ENCODE measurements at places on chromosomes 12 and 14.

DNA sequence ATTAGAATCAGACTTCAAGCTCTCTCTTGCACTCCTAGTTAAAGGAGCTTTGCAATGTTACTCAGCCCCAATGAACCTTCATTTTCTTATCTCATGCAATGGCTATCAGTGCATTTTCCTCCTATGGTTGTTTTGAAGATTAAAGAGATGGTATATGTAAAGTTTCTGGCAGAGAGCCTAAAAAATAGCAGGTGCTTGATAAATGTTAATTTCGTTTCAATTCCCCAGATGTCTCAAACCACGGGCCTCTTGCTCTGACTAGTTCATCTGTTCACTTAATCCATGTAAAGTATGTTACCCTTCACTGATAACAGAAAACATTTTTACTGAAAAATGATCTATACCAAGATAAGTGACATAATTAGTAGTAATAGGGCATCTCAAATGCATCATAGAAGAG, 735.4 kb upstream of the USP15 start:
- DNase-seq: no peak

DNA sequence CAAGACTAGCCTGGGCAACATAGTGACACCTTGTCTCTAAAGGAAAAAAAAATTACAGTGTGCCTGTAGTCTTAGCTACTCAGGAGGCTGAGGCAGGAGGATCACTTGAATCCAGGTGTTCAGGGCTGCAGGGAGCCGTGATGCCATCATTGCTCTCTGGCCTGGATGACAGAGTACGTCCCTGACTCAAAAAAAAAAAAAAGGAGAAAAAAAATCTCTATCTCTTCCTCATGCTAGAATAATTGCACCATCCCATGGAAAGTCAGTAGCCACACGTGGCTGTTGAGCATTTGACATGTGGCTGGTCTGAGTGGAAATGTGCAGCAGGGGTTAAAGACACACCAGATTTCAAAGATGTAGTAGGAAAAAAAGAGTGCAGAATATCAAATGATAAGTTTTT, 3.8 kb downstream of the RILPL1 start:
- DNase-seq: no peak

DNA sequence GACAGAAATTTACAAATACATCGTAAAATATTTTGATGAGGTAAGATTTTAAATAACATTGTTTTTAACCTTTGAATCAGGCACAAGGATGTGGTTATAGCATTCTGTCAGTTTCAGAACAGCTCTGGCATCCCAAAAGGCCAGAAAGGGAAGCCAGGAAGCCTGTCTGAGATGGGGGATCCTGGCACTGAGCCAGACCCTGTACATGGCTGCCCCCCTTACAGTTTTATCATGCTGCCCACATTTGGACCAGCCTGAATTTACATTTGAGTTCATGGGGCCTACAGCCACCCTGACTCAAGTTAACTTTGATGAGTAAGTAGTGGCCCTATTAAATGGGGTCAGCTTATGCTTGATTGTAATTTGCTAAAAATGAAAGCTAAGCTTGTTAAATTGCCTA, 155.6 kb downstream of the PLXNC1 start:
- no peak for DNase-seq

- DNase-seq: no peak
Measured at GRCh38 chr14:76778546-76779215, 17.4 kb downstream of the VASH1 start.

- DNase-seq: no peak
Measured at GRCh38 chr14:82366803-82367202, 833.1 kb upstream of the SEL1L start.

- DNase-seq: no peak
Measured at GRCh38 chr12:12079291-12079690, 8.6 kb downstream of the BCL2L14 start.

DNA sequence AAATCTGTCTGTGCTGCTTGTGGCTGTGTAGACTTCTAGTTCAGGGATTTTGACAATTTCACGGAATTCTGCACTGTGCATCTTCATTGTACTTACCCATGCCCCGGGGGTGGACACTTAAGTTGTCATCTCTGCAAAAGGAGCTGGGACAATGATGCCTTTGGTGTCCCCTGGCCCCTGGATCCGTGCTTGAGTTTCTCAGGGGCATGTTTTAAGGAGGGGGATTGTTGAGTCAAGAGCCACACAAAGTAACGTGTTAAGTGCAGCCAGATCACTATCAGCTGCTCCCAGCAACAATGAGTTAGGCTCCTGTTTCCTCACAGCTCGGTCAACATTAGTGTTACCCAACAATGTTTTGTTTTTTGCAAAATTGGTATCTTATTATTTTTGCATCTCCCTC, 305.0 kb upstream of the DIO3 start:
- DNase-seq: no peak

DNA sequence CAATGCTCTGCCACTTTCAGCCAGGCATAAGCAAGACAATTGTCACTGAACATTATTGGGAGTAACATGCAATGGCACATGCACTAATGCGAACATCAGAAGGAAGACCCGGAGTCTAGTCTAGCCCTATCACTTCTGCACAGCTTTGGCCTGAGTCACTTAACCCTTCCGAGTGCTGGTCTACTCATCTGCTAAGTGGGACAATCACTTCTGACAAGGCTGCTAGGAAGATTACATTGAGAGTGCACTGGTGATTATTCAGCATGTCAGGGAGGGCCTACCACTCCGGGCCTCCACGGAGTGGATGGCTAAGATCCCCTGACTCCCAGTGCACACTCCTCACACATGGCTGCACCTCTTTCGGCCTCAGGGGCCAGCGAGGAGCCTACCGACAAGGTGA, 240.9 kb downstream of the DPF3 start:
- DNase-seq: no peak

GRCh38 chr12:79020106-79020505, 155.5 kb downstream of the SYT1 start:
- DNase-seq: no peak

DNA sequence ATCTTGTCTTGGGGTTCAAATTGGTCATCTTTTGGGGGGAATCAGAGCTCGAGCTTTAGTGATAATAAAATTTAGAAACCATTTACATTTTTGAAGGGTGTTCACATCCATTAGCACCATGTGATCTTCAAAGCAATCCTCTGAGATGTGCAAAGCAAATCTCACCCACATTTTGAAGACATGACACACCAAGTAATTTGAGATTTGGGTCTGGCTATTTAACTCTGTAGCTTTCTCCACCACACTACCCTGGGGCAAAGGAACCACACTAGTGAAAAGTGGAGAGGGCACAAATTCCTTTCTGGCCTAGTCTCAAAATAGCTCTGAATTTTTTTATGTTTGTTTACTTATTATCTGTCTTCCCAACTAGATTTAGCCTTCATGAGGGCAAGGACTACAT, 46.6 kb upstream of the TMEM233 start:
- DNase-seq: no peak

DNA sequence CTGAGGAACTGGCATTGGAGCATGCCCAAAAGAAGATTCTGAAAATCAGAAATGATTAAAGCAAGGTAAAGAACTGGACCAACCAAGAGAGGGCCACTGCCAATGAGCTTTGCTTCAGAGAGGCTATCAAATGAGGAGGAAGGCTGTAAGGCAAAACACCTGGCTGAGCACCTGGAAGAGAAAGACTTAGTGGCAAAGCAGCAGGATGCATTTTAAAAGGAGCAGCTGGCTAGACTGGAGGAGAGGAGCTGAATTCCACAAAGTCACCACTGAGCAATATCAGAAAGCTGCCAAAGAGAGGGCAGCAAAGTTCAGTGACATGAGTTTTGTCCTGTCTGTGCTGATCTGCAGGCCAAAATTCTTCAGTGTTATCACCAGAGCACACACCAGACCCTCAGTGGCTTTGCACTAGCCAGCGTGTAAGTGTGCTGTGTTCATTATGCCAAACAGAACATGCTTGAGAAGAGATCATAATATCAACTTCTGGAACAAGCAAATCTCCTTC, 338.7 kb downstream of the TRHDE start:
- no peak for DNase-seq

DNA sequence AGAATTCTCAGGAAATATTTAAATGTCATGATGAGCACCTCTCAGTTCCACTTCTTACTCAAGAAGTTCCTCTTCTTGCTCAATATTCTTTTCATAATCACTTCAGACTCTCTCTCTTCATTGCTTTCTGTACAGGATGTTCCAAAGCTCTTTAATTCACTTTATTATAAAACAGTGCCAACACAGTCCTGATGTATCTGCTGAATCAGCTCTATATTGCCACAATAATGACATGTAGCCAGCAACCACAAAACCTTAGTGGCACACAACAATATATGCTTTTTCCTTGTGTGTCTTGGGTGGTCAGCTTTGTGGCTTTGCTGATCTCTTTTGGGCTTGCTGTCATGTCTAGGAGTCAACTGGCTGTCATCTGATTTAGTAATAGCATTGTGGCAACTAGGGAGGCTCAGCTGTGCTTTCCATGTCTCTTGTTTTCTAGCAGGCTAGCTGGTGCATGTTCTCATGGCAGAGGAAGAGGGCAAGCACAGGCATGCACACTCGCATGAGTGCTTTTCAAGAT, 52.8 kb upstream of the SLC2A13 start:
- DNase-seq: no peak

GRCh38 chr14:68809524-68809923, 16.7 kb upstream of the ZFP36L1 start:
- DNase-seq: no peak

DNA sequence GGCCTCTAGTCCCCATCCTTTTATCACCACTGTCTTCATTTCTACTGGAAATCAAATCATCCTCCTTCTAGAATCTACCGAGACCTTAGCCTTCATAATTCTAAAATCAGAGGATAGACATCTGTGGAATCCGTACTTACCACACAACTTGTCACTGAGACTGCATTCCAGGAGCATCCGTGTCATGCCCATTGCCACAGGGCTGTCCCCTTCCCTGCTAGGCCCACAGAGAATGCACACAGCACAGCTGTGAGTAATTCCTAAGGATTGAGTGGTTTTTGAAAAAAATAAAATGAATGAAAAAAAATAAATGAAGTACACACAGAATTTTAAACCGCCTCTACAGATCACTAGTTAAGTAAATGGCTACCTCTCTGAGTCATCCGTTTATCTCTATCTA, 21.0 kb upstream of the MAGOHB start:
- no peak for DNase-seq

Measured in psoas muscle (tissue), 8 donors.